ENCODE measurements at places on chromosomes 13 and 19.

GRCh38 chr13:50161052-50161451, 145.8 kb downstream of the KCNRG start:
- no peak for DNase-seq

DNA sequence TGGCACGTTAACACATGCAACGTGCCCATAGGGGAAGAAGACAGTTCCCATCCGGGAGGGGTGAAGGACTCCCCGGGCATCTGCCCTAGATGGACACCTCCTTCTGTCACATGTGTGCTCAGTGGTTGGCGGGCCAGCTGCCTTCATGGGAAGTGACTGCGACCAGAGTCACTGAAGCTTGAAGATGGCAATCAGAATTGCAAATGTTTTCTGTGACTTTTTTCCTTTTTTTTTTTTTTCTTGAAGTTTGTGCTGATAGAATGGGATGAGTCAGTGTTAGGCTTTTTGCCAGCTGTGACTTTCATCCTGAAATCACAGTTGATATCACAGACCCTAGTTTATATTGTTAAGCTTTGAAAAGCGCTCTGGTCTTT, 109.2 kb upstream of the MCF2L start:
- peak; percentile 25 for DNase-seq

DNA sequence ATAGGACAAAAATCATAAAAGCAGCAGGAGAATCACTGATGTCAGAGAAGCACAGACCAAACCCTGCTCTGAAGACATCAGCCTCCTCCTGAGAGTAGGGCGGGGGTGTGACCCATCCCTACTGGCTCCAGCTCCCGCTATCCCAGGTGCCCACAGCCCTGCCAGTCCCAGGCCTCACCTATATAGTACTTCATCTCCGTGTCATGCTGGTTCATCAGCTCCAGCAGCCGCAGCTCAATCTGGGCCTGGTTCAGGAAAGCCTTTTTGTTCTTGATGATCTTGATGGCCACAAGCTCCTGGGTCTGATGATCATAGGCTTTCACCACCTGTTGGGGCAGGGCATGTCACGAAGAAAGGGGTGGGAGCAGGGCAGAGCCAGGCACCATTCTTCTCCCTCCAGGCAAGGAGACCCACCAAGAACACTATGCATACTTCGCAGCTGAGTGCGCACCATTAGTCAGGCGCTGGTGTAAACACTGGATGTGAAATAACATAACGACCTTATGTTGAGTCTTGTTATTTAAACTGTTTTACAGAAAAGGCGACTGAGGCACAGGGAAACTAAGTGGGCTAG, 4.2 kb downstream of the DYRK1B start:
- no peak for DNase-seq

DNA sequence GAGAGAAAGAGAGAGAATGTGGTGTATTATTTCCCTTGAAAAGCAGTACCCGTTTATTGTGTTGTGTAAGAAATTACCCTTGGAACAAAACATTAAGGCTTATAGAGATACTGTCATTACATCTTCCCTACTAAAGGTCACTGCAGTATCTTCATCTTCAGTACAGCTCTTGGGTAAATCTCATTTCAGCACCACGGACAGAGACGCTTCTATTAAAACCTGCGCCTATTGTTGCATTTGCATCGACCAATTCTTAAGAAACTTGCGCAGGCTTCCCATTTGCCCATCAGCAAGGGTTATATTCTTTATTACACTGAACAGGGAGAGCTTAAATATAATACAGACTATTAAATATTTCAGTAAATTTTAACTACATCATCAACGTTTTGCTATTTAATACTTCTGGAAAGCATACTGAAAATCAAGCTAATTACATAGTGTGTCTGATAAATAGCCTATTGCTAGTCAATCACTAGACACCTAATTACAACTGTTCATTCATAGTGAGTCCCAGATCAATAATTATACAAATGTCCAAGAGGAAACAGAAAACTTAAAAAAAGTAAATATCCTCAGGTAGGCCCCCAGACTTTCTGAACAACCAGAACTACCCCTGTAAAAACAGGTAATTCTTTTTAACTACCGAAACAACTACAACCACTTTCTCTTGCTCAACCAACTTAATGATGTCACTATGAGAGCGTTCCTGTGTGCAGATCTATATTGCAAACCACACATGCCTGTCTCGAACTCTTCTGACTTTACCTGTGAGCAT, 350.6 kb downstream of the LIG4 start:
- peak; percentile 43 for DNase-seq

DNA sequence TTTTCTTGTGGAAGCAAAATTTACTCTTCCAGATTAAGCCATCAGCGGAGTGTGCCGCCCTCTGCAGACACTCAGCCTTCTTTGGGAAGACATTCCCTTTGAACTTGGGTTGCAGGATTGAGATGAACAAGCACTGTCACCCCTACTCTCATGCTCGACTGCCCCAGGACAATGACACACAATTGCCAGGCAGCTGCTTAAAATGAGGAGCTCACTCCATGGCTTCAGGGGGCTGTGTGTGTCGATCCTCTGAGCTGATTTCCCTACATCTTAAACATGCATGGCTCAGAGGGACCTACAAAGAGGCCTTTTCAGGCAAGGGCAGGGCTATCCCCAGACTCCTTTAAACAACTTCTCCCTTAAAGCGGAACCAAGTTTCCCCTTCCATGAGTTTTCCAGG, 107.5 kb upstream of the MBNL2 start:
- no peak for DNase-seq

DNA sequence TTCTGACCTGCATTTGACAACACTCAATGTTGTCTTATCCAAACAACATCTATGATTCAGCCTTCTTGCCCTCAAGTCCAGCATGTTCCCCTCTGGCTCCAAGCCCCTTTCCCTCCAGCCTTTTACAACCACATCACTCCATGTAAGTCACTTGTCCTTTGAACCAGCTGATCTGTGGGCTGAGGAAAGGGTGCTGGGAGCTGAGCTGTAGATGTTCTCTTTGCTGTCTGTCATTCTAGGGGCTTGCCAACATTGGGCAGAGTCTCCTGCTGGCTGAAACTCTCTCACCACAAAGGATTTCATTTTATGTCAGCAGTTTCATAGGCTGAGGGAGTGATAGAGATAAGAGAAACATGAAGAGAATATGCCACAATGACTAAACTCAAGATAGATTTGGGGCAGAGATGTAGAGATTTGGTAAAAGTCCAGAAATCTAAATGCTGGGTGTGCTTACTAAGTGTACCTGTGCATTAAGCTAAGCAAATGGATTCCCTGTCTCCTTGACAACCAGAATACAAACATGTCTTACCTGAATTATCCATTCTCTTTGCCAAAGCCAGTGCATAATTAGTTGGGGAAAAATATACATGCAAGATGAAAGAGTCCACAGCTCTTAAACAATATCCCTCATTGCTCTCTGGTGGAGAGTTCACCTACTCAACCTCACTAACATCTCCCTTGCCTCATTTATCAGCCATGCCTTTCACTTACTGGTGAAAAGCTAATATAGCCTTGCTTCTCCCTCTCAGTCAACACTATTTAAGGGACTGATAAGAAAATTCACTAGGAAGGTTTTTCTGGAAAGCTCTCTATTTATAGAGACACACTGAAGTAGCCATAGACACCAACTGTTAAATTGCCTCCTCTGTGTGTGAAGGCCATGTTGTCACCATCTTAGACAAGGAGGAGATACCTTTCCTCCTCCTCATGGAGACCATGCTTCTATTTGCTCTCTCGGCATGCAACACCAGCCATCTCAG, 175.5 kb upstream of the SERP2 start:
- DNase-seq, result peak; percentile 14

GRCh38 chr13:49638030-49638743, 9.9 kb downstream of the ARL11 start:
- no peak for DNase-seq

- DNase-seq, result no peak
Measured at GRCh38 chr19:23382955-23383354, 12.3 kb downstream of the ZNF91 start.

DNA sequence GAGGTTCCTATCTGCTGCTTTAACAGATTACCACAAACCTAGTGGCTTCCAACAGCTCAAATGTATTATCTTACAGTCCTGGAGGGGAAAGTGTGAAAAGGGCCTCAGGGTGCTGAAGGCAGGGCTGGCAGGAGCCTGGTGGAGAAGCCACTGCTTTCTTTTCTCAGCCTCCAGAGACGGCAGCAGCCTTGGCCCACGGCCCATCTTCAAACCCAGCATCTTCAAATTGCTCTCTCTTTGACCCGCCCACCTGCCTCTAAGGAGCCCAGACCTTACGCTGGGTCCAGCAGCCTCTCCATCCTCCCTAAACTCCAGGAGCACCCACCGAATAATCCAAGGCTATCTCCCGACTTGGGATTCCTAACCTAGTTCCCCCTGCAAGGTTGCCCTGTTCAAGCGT, 35.6 kb downstream of the C13orf46 start:
- DNase-seq, result no peak

DNA sequence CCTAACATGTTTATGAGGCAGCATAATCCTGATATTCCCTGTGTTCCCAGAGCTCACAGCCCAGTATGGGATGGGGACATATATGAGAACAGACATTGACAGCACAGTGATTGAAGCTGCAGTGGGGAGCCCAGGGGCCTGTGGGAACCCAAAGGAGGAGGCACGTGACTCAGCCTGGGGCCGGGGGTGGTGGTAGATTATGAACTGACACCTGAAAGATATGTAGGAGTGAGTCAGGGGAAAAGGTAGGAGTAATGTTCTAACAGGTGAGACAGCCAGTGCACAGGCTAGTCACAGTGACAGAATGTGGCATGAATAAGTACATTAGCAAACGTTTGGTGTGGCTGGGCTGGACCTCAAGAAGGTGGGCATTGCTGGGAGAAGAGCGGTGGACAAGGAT, 29.0 kb downstream of the CKM start:
- DNase-seq, result no peak

- DNase-seq, result no peak
Measured at GRCh38 chr13:47418206-47418920, 521.5 kb upstream of the HTR2A start.

GRCh38 chr13:36214163-36214921, at the start of gene SOHLH2:
Gene SOHLH2 (minus strand): TSS chr13:36214556. CDS start chr13:36214526, 30 bp downstream.
- no peak for DNase-seq

DNA sequence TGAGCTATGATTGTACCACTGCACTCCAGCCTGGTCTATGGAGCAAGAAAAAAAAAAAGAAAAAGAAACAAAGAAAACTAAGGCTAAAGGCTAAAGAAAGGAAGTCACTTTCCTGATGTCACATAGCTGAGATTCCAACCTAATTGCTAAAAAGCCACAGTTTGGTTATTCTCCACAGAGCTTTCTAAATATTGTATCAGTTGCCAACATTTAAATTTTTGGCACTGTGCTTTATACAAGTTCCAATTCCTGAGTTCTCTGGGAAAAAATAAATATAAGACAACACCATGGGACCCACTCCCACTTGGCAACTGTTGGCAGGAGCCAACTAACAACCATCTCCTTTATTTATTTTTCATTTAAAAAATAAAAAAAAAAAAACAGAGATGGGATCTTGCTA, 11.2 kb upstream of the LYPD3 start:
- DNase-seq, result no peak

GRCh38 chr13:59373341-59373740, 790.4 kb downstream of the DIAPH3 start:
- DNase-seq, result no peak

DNA sequence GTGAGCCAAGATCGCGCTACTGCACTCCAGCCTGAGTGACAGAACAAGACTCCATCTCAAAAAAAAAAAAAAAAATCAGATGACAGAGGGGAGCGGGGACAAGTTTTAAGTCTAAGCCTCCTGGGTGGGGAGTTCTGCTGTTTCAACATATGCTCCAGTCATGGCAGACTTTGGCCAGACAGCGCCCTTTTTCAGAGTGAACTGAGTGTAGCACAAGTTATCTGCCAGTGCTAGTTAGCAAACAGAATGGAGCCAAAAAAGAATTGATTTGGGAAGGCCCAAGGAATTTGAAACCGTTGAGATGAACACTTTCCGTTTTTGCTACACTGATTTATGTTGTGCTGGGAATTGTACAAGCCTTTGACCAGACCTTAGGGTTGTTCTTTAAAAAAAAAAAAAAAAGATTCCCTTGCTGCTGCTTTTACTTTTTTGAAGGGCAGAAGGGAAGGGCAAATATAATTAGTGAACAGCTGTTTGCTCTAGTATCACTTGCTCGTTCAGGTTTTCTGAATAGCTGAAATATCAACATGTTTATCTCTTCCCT, 5.7 kb downstream of the ACTN4 start:
- DNase-seq, result peak; percentile 39

- DNase-seq, result peak; percentile 48
Measured at GRCh38 chr19:40609561-40610395, 8.6 kb downstream of the LTBP4 start.

GRCh38 chr13:30572859-30573275, 44.9 kb upstream of the USPL1 start:
- DNase-seq, result no peak

- DNase-seq, result no peak
Measured at GRCh38 chr19:48543121-48543710, 8.8 kb upstream of the SULT2B1 start.

DNA sequence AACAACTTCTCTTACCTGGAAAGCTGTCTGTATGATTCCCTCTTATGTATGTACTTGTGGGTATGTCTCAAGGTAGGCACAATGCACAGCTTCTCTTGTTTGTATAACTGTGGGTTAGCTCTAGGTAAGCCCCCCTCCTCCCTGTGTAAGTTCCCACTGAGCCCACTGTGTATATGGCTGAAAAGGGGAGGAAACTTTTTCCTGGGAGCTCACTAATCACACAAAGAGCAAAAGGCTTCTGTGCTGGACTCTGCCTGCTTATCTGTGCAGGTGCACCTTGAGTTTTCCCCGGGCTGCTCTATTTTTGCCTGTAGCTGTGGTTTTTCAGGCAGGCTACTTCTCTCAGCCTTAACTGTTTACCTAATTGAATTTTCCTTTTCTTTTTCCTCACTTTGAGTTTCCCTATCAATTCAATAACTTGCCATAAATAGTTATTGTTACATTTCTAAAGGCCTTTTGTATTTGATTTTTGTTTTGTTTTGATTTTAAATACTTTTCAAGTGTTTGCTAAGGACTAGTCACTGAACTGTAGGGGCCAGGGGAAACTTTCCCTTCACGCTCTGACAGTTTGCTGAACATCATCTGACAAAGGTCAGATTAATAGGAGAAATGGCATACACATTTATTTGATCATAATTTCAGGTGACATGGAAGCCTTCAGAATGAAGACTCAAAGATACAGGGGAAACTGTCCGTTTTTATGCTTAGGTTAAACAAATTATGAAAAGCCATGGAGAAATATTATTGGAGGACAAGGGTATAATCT, 423.5 kb upstream of the ATXN8OS start:
- DNase-seq, result no peak

GRCh38 chr13:39688699-39689405, 33.4 kb downstream of the COG6 start:
- no peak for DNase-seq

GRCh38 chr19:30784850-30785457, 412.8 kb downstream of the ZNF536 start:
- DNase-seq, result peak; percentile 24

DNA sequence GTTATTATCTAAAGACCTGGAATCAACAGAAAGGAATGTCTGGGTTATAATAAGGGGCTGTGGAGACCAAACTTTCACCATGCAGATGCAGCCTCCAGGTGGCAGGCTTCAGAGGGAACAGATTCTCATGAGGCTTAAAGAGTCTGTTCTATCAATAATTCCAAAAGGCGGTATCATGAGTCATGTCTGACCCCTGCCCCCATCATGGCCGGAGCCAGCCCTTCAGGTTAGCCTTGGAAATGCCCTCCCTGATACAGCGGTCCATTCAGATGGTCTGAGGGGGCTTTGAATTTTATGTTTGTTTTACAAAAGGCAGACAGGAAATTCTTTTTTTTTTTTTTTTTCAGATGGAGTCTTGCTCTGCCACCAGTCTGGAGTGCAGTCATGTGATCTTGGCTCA, 21.7 kb upstream of the LAMP1 start:
- peak; percentile 52 for DNase-seq

- no peak for DNase-seq
Measured at GRCh38 chr13:21310220-21310619, 133.8 kb downstream of the MRPL57 start.

Data from SJSA1 (cell line).